SK-N-DZ (cell line): ENCODE measurements at places on chromosomes 2 and 18.

DNA sequence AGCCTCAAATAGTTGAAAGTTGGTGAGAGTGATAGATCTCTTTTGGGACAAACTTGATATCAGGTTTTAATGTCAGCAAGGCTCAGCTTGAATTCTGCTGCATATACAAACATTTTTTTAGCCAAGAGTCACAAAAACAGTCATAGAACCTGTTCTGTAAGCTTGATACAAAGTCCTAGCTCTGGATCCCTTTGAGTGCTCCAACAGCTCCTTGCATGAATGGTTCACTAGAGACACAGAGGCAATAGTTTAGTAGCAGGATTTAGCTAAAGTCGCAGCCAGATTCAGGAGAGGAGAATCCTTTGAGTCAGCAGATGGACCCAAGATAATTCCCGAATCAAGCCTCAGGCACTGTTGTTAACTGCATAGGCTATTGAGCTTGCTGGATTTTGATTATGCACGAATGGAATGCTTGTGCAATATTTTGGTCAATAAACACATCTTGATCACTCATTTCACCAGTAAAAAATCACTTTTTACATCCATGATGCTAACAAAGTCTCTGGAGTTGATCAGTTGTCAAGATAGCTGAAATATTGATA is 148.6 kb downstream of the KLHL14 start:
- no peak for DNase-seq

DNA sequence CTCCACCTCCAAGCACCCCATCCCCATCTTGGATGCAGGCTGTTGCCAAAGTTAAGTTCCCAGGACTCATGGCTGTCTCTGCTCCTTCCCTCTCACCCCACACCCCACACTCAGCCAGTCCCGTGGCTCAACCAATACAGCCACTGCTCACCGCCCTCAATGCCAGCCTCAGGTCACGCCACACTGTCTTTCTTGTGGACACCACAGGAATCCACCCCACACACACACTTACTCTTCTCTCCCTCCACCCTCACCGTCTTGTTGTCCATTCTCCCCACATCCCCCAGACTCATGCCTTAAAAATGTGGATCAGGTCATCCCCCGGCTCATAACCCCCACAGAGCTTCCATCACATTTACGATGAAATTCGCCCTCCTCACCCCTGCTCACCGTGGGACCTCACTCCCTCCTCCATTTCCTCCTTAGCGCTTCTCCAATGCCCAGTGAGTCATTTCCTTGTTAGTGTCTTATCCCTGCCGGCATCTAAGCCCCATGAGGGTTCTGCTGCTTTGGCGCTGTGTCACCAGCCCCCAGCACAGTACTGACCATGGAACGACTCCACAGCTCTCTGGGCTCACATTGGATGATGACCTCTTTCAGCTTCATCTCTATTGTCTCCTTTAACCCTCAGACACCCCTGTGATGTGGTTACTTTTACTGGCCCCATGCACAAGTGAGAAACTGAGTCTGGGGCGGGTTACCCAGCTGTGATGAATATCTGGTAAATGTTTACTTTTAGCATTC is 13.8 kb downstream of the MLPH start:
- no peak for DNase-seq

- DNase-seq, result no peak
Observed at GRCh38 chr18:60383893-60384292, 11.3 kb upstream of the MC4R start.

- DNase-seq, result no peak
Observed at GRCh38 chr2:121617042-121617599, 32.1 kb downstream of the CLASP1 start.

DNA sequence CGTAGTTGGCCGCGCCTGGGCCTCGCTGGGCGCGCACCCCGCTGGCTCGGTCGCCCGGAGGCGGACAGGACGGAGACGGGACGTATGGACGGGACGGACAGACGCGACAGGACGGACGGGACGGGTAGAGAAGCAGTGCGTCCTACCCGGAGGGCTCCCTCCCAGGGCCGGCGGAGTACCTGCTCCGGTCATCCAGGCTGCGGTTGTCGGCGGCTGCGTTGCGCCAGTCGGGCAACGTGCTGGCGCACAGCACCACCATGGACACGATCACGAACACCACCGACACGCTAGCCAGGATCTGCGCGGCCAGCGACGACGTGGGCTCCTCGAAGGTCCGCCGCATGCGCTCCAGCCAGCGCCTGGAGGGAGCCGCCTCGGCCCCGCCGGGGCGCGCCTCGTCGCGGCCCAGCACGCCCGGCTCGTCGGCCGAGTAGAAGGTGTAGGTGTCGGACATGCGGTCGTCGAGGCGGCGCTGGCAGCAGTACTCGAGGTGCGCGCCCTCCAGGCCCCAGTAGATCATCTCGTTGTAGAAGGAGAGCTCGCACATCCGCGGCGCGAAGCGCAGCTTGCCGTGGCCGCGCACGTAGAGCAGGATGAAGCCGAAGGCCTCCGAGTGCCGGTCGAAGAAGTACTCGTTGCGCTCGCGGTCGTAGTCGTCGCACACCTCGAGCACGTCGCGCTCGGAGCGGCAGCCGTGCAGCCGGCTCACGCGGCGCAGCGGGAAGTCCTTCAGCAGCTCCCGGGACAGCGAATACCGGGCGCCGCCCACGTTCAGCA is 903 bp downstream of the KCNG3 start:
- peak; percentile 33 for DNase-seq

DNA sequence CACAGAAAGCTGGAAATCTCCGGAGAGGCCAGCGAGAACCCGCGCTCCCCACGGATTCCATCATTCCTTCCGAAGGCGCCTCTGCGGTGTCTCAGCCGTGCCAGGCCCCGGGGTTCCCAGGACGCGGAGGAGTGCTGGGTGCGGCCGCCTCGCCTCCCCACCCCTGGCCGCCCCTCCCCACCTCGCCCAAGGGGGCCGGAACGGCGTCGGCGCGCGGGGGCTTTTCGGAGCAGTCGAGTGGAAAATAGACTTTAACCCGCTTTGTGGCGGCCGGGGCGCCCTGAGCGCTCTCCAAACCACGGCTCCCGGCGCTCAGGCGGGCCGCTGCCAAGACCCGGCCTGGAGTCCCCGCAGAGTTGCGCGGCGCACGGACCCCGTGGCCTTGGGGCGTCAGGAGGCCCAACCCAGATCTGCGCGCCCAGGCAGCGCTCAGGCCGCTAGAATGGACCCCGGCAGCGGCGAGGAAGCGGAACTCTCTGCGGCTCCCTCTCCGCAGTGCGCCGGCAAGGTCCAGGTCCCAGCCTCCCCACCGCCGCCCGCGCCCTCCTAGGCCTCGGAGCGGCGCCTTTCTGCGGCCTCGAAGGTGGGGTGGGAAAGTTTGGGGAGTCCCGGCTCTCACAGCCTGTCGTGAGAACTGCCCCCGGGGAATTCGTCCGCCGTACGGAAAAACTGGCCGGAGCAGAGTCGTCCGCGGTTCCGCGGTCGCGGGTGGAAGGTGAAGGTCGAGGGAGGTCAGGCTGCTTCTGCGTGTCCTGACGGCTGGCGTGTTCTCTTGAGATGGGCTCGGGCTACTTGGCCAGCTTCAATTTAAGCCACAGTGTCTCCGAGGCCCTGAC is 1.2 kb upstream of the EMX1 start:
- DNase-seq, result no peak

DNA sequence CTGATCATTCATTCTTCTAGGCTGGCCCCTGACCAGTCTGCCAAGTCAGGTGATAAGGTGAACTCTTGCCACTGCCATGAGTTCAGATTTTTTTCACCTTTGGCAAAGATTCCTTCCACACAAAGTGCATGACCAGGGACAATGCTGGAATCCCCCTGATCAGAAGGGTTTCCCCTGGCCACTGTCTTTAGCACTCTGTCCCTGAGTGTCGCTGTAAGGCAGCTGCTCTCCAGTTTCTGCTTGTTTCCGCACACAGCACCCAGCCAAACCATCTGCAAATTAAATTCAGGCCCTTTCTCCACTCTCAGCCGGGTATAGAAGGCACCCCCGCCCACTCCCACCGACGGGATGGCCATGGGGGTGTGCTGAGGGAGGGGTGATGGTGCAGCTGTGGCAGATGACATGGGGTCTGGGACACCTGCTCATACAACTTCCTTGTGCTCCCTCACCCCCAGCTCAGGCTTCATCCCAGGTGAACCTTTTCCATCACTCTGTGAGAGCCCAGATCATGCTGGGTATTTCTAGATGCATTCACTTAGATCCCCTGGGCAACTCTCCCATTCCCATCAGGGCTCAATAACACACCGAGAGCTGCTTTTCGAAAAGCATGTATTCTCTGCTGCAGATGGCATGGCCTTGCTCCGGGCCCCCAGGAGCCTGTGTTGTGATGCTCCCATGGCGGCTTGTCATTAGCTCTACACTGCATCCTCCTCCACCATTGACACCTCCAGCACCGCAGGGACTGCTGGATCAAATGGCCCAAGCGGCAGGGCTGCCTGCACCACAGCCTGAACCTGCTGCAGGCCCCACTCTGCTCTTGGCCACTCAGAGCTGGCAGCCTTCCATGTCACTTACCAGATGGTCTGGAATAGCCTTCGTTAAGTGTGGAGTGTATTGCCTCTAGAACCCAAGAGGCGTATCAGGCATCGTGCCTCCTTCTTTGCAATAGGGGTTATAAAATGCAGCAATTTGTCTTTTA is 52.3 kb upstream of the ROCK2 start:
- DNase-seq, result no peak

DNA sequence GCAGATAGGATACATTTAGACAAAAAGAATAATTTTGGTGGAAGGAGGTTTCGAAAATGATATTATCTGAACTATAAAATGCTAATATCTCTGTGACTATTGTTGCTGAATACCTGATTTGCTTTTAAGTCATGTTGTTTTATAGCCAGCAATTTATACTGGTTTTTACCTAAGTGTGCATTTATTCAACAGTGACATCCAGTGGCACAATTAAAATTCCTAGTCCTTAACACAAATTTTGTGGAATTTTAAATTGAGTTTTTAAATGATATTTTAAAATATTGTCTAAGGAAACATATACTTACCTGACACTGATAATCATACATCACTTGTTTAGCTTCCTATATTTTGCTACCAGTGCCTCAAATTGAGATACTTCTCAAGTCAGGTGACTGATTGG is 144.8 kb downstream of the ARHGAP28 start:
- no peak for DNase-seq

DNA sequence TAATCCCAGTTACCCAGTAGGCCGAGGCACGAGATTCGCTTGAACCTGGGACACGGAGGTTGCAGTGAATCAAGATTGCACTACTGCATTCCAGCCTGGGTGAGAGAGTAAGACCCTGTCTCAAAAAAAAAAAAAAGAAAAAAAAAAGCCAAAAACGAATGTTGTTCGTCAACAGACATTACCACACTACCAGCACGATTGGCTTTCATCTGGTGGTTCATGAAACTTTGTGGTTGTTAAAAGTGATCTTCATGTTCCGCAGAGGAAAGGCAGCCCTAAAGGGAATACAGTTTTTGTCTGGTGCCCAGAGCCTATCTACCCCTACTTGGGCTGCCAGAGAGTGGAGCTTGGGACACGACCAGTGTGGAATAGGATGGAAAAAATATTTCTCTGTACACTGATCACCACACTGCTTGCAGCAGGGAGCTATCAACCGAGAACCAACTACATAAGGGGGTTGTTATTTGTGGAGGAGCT is 13.6 kb upstream of the CXCR4 start:
- DNase-seq, result no peak

DNA sequence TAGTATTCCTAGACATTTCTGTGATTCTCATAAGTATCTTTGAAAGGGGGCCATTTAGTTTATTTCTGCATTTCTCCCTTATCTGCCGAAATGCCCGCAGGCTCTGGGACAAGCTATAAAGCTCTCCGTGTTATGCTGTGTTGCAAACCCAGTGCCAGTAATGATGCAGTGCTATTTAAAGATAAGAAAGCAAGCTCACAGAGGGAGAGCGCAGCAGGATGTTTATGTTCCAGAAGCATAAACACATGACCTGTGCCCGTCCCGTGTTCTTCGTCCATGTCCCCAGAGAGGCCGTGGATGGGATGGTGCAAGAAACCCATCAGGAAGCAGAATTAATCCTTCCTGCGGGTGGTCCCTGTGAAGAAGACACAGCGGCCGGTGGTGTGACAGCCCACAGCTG is 99.4 kb downstream of the NEDD4L start:
- DNase-seq, result no peak

DNA sequence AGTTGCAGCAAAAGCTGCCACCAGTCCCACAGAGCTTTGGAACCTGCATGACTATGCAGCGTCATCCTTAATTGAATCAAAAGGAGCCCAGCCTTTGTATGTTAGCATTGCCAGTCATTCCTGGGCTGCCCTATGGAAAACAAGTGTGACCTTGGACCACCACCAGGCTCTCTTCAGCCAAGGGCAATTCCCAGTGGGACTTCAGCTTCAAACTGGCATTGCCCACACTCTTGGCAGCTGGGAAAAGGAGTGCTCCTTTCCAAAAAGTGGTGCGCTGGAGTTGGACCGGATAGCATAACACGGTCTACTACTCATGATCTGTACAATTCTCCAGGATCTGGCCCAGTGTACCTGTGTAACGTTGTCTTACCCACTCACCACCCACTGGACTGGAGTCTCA is 259.5 kb downstream of the MREG start:
- DNase-seq, result no peak
